Aorta (tissue), 5 donors: ENCODE measurements at places on chromosomes 5 and 9.
A peak's percentile ranks its signal among the peaks of the same experiment; 100 is the strongest.

GRCh38 chr9:120438836-120439546 lies 141.0 kb downstream of the CDK5RAP2 start:
- no peaks in the 10 kb centered on the region for H3K4me1 ChIP-seq
- H3K27ac ChIP-seq = no peak overlapping the region
- DNase-seq = no peak
- H3K27me3 ChIP-seq = no peaks in the 10 kb centered on the region

- H3K4me1 ChIP-seq = peaks cover 4% of the 10 kb centered on the region
- no peaks in the 10 kb centered on the region for H3K27me3 ChIP-seq
- H3K36me3 ChIP-seq = no peaks in the 10 kb centered on the region
- DNase-seq = peak; percentile 89
- H3K4me3 ChIP-seq = no peak overlapping the region
These were observed 71.8 kb upstream of the MAMDC2 start for GRCh38 chr9:69971643-69972449.

GRCh38 chr9:36855448-36856315 lies 178.4 kb downstream of the PAX5 start:
- no peak overlapping the region for H3K4me3 ChIP-seq
- H3K4me1 ChIP-seq = no peaks in the 10 kb centered on the region
- no peak for DNase-seq
- no peaks in the 10 kb centered on the region for H3K36me3 ChIP-seq
- no peaks in the 10 kb centered on the region for H3K27me3 ChIP-seq

GRCh38 chr5:55935371-55935770 lies 59.4 kb downstream of the IL6ST start:
- no peaks in the 10 kb centered on the region for H3K4me1 ChIP-seq
- no peak for DNase-seq
- no peak overlapping the region for H3K4me3 ChIP-seq
- H3K36me3 ChIP-seq = no peaks in the 10 kb centered on the region

GRCh38 chr9:87640385-87640795 lies 85.5 kb upstream of the CTSL start:
- no peaks in the 10 kb centered on the region for H3K36me3 ChIP-seq
- DNase-seq = no peak
- H3K27me3 ChIP-seq = no peaks in the 10 kb centered on the region
- no peaks in the 10 kb centered on the region for H3K4me1 ChIP-seq
- no peak overlapping the region for H3K4me3 ChIP-seq
- H3K27ac ChIP-seq = no peak overlapping the region

- no peak overlapping the region for H3K27ac ChIP-seq
- H3K4me1 ChIP-seq = no peaks in the 10 kb centered on the region
- no peaks in the 10 kb centered on the region for H3K36me3 ChIP-seq
- no peak overlapping the region for H3K4me3 ChIP-seq
- no peak for DNase-seq
- H3K27me3 ChIP-seq = no peaks in the 10 kb centered on the region
These were observed 5.5 kb upstream of the DNAJC21 start for GRCh38 chr5:34923694-34924461.

GRCh38 chr5:38414348-38414747 lies 142.1 kb downstream of the LIFR start:
- no peaks in the 10 kb centered on the region for H3K4me1 ChIP-seq
- no peak for DNase-seq
- no peak overlapping the region for H3K4me3 ChIP-seq
- no peaks in the 10 kb centered on the region for H3K36me3 ChIP-seq
- H3K27me3 ChIP-seq = no peaks in the 10 kb centered on the region

- H3K27ac ChIP-seq = peak overlapping the region; percentile 72
- H3K4me3 ChIP-seq = no peak overlapping the region
- H3K27me3 ChIP-seq = no peaks in the 10 kb centered on the region
These were observed 142.9 kb downstream of the LPAR1 start for GRCh38 chr9:110895147-110895905.

- DNase-seq = no peak
- H3K27me3 ChIP-seq = no peaks in the 10 kb centered on the region
- H3K36me3 ChIP-seq = no peaks in the 10 kb centered on the region
- H3K4me1 ChIP-seq = peaks cover 1% of the 10 kb centered on the region
- no peak overlapping the region for H3K4me3 ChIP-seq
These were observed 109.6 kb upstream of the PTCH1 start for GRCh38 chr9:95626341-95626740.

GRCh38 chr9:77418226-77418625 lies 229.9 kb downstream of the GNA14 start:
- no peak for DNase-seq
- no peak overlapping the region for H3K4me3 ChIP-seq
- no peaks in the 10 kb centered on the region for H3K36me3 ChIP-seq
- H3K27me3 ChIP-seq = no peaks in the 10 kb centered on the region
- H3K27ac ChIP-seq = no peak overlapping the region

DNA sequence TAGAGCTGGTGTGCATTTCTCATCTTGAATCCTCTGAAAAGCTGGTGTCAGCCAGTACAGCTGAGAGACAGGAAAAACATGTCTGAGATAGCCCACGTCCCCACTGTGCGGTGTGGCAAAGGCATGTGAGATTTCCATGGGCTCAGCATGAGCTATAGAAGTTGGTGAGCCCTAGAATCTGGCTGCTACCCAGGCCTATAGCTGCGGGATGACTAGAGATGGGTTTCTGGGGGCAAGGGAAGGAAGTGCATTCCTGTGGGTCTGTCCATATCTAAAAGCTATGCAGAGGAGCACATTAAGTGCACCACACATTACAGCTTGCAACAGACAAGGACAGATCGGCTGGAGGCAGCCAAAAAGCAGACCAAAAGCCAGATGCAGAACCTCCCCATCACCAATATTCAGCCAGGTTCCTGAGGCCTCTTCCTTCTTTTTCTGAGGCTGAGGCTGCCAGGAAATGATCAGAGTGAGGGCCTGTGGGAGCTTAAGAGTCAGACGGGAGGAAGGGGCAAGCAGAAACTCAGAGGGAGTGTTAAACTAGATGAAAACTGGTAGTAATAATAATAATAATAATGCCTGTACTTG lies 55.8 kb upstream of the RANBP3L start:
- no peak for DNase-seq
- no peaks in the 10 kb centered on the region for H3K4me1 ChIP-seq
- no peaks in the 10 kb centered on the region for H3K27me3 ChIP-seq
- H3K4me3 ChIP-seq = no peak overlapping the region
- no peaks in the 10 kb centered on the region for H3K36me3 ChIP-seq
- no peak overlapping the region for H3K27ac ChIP-seq

DNA sequence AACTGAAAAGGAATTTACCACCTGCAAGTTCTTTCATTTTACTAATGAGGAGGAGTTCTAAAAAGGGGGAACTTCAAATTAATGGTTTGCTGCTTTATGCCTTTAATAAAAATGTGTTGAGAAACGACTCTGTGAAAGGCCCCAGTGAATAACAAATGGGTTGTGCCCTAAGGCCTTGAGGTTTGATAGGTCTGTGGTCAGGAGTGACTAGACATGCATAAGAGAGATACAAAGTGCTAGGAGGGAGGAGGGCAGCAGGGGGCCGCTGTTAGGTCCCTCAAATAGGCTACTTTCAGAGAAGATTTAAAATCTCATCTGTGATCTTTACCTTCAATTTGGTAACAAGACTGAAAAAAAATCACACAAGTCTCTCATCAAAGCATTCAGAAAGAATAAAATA lies 58.3 kb downstream of the FAM81B start:
- no peaks in the 10 kb centered on the region for H3K4me1 ChIP-seq
- no peak for DNase-seq
- H3K27me3 ChIP-seq = no peaks in the 10 kb centered on the region
- no peak overlapping the region for H3K4me3 ChIP-seq
- no peak overlapping the region for H3K27ac ChIP-seq
- H3K36me3 ChIP-seq = no peaks in the 10 kb centered on the region
